ENCODE measurements at places on chromosomes 6 and 20.

DNA sequence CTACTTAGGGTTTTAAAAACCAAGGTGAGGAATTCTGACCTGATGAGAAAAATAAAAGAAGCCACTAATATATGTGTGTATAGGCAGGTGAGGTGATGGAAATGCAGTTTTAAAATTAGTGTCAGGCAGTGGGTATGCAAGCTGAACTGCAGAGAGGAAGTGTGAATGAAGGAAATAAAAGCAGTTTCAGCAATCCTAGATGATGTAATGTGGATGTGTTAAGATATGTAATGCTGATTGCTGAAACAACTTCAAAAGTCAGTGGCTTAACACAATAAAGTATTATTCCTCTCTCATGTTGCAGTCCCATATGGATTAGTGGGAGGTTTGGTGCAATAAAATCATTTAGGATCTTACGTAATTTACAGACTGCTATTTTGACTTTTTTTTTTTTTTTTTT is 119.9 kb upstream of the ASCC3 start:
- no peak for DNase-seq

- DNase-seq, result no peak
Measured at GRCh38 chr6:157988700-157989063, 7.0 kb downstream of the SYNJ2 start.

DNA sequence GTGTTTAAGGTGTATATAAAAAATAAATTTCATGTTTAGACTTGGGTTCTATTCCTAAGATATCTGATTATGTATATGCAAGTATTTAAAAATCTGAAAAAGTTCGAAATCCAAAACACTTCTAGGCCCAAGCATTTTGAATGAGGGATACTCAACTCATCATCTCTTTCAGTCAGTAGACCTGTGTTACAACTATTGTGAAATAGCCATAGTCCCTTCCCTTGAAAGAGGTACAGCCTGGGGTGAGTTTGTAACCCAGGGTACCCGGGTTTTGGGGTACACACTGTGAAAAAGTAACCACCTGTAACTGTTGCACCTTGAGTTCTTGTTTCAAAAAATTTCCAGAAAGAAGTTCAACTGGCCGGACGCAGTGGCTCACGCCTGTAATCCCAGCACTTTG is 76.6 kb upstream of the DOK5 start:
- DNase-seq, result no peak

DNA sequence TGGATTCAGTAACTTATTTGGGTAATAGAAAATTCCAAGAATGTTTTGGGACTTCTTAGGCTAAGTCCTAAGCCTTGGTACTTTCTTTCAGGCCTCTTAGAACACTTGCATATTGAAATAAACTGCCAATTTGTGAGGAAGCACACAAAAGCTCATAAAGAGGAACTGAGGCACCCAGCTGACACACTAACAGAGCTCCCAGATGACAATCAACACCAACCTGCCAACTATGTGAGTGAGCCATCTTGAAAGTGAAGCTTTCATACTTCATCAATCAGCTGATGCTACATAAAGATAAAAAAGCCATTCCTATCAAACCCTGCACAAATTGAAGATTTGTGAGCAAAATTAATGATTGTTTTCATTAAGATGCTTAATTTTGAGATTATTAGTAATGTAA is 832.5 kb upstream of the EPHA7 start:
- DNase-seq, result no peak

GRCh38 chr20:3616250-3616649 is 46.9 kb downstream of the GFRA4 start:
- no peak for DNase-seq

DNA sequence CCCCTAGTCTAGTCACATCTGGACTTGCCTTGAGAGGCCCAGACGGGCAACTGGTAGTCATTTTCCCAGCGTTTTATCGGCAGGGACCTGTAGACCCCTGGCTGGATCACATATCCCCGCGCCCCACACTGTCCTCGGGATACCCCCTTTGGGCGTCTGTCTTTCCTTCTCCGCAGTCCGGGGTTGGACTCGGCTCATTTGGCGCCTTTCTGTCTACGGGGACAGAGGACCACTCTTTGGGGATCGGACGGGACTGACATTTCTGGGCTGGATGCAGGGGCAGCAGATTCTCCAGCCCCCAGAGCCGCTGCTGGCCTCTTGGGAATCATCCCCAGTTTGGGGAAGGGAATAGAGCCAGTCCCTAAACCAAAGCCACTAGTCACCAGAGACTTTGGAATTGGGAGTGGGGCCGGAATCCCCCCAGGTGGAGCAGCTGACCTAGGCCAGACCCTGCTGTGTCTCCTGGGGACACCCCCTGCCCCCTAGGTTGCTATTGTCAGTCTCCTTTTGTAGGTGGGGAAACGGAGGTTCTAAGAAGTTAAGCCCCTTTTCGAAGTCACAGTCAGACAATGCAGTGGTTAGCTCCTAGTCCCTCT is 734 bp downstream of the FAM110A start:
- DNase-seq, result no peak

DNA sequence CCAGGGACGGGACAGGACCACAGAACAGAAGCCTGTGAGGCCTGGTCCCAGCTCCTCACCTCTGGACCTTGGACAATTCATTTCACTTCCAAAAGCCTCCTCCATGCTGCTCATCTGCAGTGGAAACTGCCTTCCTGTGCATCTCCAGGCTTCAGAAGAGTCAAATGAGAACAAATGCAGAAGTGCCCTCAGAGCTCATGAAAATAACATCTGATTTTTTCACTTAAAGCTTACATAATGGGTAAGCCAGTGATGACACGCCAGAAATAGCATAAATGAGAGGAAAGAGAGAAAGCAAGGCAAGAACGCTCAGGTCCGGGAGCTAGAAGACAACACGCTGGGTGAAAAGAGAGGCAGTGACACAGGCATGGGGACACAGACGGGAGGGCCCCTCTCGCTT is 7.9 kb downstream of the CNKSR3 start:
- DNase-seq, result no peak

- DNase-seq, result no peak
Measured at GRCh38 chr6:56827908-56828649, 126.8 kb upstream of the BEND6 start.

- no peak for DNase-seq
Measured at GRCh38 chr6:140486450-140487361, 1112.3 kb upstream of the CITED2 start.

DNA sequence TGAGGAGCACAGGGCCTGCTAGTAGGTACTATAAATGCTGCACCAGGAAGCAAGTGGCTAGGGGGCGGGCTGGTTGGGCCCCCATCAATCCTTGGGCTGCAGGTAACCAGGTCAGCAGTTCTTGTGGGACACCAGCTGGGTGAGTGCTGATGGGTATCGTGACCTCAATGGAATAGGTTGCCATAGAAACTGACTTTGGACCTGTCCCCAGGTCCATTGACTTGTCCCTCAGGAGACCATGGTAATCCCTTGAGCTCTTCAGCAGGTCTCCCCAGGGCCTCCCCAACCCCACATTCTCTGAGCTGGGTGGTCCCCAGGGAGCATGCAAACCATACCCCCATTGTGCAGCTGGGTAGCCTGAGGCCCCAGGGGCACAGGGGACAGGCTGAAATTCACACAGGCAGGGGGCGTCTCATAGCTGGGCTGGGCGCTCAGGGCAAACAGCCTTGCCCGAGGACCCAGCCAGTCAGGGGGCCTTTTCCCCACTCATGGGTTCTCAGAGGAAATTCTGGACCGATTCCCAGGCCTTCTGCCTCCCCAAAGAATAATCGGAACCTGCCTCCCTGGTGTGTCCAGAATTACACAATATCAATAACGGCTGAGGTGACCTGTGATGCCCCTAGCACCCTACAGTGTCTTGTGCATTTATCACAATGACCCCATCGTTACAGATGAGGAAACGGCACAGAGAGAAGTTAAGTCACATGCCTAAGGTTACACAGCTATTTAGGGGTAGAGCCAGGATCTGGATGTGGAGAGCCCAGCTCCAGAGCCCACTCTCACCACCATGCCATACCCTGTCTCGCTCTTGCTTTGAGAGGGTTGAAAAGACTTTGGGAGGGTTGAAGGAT is 35.9 kb downstream of the SRC start:
- peak; percentile 72 for DNase-seq

DNA sequence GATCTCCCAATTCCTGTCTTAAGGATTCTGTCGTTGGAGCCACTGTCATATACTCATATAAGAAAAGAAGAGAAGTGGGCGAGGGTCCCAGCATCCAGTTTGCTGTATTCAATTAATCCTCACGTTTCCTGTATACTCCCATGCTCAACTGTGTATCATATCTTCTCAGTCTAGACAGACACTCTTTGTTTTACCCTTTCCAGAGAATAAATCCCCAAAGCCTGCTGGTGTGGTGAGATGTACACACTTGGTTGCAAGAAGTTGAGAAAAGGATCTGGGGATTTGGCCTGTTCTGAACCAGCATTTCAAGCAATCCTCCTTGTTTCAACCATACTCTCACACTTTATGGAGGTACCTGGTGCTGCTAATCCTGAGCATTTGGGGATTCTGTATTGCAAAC is 3.1 kb downstream of the TPMT start:
- no peak for DNase-seq
